Stimulated activated CD4-positive, alpha-beta T cell treated with anti-CD3 and anti-CD28 coated beads, TNF-alpha, amount 100 ng/mL, for 24 hours (primary cell): ENCODE measurements at places on chromosomes 2 and 18.

DNA sequence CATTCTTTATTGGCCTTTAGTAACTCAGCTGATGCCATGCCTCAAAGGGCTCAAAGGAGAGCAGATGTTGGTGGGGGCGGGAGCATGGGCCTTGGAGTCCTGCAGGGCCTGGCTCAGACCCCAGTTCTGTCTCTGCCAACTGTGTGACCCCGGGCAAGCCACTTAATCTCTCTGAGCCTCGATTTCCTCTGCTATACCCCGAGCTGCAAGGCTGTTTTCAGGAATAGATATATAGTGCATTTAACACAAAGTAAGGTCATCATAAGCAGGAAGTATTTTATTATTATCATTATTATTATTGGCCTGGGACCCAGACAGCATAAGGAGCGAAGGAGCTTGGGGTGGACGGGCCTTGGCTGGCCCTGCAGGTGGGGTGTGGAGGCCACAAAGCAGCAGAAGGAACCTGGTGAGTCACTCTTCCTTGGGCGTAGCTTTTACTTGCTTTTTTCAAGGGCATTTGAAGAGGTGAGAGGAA, 162.7 kb downstream of the INHBB start:
- no peak for DNase-seq

GRCh38 chr2:186424265-186424664, 61.8 kb upstream of the ZC3H15 start:
- no peak for DNase-seq

GRCh38 chr18:58337686-58338085, 291.2 kb downstream of the ALPK2 start:
- no peak for DNase-seq

- no peak for DNase-seq
Observed at GRCh38 chr2:204706939-204707338, 161.7 kb downstream of the PARD3B start.

GRCh38 chr18:54737986-54738385, 90.3 kb upstream of the RAB27B start:
- DNase-seq = no peak
